ENCODE measurements at places on chromosomes 5 and 9.

GRCh38 chr9:26675035-26675434 is 217.6 kb downstream of the CAAP1 start:
- no peak for DNase-seq

DNA sequence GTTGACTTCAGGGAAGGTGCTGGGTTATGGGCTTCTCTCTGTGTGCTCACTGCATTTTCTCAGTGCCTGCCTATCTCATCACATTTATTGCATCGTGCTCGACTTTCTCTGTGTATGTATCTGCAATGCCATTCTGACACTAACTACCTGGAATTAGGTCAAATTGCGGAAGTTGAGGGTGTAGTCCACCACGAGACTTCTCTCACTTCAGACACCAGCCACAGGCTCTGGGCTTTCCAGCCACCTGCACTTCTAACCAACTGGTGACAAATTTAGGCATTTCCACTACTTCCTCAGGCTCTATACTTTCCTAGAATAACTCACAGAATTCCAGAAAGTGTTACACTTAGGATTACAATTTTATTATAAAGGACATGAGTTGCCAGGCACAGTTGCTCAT is 188.6 kb upstream of the ZNF608 start:
- DNase-seq = no peak

GRCh38 chr9:113289091-113289490 is 13.6 kb downstream of the PRPF4 start:
- no peak for DNase-seq

DNA sequence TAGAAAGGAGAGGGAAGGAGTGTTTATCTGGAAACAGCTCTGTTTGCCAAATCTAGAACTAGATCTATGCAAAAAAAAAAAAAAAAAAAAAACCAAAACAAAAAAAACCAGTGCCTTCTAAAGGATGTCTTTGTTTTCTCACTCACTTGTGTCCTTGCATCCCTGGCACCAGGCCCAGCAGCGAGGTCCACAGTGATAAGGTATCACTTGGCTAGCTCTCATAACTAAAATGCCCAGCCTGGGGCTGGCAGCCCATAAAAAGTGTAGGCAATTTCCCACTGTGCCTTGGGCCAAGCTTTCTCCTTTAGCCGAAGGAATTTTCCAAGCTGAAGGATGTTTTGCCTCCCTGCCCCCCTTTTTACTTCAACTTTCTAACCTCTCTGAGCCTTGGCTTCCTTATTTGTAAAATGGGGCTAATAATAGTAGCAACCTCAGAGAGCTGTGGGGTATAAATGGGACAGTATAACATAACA is 20.8 kb downstream of the RGS3 start:
- no peak for DNase-seq

DNA sequence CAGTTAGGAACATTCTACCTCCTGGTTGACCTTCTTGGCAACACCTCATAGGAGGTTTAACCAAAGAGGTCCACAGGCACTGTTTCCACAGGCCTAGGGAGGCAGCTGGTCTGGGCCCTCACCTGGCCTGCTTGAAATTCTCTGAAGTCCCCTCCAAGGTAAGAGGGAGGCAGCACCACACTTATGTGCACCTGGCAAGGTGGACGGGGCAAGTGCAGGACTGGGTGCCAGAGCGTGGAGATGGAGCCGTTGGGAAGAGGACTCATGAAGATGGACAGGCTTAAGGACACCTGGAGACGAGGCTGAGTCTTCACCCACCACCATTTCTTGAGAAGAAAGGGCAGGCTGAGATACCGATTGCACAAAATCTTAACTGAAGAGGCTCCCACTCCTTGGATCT is 6.6 kb upstream of the BARHL1 start:
- DNase-seq = no peak

- DNase-seq = no peak
Measured at GRCh38 chr5:158286827-158287226, 427.9 kb upstream of the CLINT1 start.

- DNase-seq = no peak
Measured at GRCh38 chr5:76299592-76299991, 103.5 kb upstream of the IQGAP2 start.

DNA sequence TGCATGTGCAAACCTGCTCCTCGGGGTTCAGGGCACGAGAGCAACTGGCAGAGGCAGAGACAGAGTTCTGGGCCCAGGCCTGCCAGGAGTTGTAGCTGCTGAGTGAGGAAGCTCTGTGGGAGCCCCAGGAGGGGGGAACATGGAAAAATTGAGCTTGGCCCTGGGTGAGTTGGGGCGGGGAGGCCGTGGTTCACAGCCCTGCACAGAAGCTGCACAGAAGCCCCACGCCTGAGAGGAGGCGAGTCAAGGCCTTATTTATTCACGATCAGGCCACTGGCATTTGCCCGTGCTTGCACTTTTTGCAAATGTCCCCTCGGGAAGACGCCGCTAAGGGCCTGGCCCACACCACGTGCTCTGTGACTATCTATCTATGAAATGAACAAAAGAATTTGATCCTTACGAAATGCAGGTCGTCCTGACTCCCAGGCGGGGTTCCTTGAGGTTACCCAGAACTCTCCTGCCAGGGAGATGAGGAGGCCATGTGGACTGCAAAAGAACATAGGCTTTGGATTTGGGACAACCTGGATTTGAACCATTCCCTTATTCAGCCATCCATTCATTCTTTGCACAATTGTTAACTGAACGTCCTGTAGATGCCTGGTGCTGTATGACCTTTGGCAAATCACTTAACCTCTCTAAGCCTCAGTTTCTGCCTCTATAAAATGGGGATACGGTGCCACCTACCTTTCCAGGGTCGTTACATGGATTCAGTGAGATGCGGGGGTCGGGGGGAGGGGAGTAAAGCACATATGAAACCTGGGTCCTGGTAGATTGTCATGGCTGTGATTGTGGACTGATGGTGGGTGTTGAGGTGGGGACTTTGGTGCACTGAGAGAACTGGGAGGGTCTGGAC is 17.9 kb downstream of the COL27A1 start:
- DNase-seq = no peak

DNA sequence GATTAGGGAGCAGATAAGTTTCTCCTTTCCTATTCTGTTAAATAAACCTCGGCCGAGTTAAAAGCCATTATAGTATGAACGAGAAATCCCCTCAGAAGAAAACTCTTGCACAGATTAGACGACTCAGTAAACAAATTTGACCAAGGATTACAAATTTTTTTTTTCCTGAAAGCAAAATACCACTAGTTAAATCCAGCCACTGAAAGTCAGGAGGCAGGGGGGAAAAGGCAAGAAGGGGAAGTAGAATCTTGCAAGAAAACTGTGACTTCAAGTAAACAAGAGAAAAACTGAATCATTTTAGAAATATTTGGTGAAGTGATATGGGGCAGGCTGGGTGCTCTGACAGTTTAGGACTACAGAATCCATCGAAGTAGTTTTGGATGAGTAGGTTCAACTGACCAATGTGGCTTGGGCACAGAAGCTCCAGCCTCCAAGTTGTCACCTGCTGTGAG is 251.0 kb downstream of the DENND1A start:
- DNase-seq = peak; percentile 15

DNA sequence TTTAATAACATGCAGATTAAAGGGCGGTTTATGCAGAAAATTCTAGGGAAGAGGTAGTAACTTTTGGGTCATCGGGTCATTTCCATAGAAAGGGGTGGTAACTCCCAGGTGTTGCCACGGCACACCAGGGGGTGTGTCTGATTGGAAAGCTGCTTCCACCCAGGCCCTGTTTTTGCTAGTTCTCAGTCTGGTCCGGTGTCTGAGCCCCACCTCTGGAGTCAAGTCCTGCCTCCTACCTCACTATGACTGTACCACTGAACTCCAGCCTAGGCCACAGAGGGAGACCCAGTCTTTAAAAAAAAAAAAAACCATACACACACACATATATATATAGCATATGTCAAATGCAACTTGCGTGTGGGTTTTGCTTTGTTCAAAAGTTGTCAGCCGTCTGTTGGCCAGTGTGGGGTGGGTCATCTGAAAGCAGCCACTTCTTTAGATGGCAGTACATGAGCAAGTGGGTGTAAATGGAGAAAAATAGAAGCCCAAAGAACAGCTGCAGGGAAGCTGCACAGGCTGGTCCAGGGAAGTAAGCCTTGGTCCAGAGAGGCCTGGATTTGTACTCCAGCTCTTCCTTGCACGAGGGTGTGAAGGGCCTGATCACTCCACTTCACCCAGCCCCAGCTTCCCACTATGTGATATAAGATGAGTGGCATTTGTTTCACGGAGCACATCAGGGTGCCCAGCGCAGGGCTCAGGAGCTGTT is 110.7 kb upstream of the SPRY4 start:
- no peak for DNase-seq

- DNase-seq = no peak
Measured at GRCh38 chr5:120146787-120147186, 317.3 kb upstream of the PRR16 start.

DNA sequence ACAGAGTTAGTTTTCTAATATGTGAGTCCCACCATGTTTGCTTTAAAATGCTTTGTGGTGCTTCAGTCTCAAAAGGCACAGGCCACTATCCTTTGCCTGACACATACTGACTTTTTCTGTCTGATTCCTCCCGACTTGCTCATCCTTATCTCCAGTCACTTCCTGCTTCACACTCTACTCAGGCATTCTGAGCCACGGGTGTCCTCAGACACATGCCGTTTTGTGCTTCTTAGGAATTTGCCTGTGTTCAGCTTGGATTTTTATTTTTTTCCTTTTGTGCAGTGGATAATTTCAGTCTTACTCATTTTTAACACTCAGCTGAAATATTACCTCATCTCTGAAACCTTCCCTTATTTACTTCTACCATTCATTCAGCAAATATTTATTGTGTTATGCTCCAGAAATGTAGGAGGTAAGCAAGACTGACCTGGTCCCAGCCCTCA is 54.1 kb downstream of the MAN2A1 start:
- DNase-seq = no peak

DNA sequence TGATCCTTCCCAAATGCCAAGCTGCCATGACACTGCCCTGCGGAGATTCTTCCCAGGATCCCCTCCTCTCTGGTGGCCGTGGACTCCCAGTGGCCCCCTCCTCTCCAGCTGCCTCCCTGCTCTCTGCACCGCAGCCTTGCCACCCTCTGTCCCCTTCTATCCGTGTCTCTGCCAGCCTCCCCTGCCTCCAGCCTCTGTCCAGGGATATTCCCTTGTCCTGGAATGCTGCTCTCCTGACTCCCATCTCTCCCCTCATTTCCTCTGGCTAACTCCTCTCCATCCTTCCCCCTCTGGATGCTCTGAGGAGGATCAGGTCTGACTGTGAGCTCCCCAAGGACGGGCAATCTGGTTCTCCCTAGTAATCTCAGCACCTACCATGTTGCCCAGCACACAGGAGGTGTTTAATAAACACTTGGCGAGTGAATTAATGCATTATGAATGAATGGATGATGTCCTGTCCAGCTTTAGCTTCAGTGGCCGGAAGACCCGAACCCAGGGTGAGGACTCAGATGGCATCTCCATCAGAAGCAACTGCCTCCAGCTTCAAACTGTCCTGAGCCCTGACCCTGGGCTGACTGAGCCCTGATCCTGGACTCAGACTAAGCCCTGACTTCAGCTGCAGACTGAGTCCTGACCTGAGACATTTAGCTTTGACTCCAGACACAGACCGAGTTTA is 7.5 kb upstream of the CRB2 start:
- no peak for DNase-seq

DNA sequence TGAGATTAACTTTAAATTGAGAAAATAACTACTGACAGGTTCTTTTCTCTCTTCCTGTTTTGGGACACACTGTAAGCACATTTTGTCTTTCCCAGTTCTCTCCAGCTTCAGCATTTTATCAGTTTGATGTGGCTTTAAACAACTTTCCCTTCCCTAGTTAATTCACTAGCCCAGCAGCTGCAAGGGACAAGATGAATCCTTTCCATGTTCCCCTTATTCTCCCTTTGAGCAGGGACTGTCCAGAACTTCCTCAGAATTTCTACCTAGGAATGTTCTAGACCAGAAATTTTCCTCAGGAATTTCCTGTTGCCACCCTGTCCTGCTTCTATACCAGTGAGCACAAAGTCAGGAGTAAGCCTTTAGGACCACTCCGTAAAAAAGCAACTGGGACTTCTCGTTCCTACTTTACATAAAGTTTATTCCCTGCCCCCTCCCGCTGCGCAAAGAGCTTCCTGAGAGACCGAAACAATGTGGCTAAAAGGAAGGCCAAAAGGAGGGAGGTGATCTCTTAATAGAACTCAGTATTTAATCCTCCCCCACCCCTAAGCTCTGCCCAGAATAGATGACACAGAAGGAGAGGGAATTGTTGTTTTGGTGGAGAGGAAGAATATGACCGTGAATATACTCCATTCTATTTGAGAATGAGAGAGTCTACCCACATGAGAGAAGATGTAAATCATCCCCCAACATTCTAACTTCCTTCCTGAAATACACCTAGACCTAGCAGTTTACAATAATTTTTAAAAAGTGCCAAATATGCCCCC is 61.9 kb downstream of the GLIS3 start:
- peak; percentile 5 for DNase-seq

GRCh38 chr5:179219661-179220620 is 125.3 kb downstream of the ADAMTS2 start:
- DNase-seq = no peak

- no peak for DNase-seq
Measured at GRCh38 chr5:149060325-149060724, 2.5 kb downstream of the SH3TC2 start.

DNA sequence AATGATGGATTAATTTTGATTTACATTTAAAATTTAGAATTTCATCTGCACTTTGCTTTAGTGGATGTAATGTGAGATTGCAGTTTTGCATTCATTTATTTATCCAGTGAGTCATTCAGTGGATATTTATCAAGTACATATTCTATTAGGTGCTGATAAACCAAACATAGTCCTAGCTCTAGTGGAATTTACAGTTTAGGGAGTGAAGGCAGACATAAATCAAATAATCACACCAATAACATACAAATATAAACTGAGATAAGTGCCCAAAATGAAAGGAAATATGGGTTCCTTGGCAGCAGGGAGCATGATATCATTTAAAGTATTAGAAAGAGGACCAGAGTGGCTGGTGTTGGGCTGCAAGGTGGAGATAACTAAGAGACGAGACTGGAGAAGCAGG is 14.7 kb upstream of the NIPBL start:
- no peak for DNase-seq

GRCh38 chr9:100317706-100318105 is 35.0 kb downstream of the TEX10 start:
- no peak for DNase-seq

- DNase-seq = no peak
Measured at GRCh38 chr5:102765350-102765749, 10.2 kb downstream of the PAM start.

- no peak for DNase-seq
Measured at GRCh38 chr5:116613445-116613844, 38.8 kb upstream of the SEMA6A start.
